Stimulated activated CD4-positive, alpha-beta T cell treated with anti-CD3 and anti-CD28 coated beads, Interleukin-4, amount 100 ng/mL, for 4 hours (primary cell): ENCODE measurements at places on chromosomes 13 and 19.

DNA sequence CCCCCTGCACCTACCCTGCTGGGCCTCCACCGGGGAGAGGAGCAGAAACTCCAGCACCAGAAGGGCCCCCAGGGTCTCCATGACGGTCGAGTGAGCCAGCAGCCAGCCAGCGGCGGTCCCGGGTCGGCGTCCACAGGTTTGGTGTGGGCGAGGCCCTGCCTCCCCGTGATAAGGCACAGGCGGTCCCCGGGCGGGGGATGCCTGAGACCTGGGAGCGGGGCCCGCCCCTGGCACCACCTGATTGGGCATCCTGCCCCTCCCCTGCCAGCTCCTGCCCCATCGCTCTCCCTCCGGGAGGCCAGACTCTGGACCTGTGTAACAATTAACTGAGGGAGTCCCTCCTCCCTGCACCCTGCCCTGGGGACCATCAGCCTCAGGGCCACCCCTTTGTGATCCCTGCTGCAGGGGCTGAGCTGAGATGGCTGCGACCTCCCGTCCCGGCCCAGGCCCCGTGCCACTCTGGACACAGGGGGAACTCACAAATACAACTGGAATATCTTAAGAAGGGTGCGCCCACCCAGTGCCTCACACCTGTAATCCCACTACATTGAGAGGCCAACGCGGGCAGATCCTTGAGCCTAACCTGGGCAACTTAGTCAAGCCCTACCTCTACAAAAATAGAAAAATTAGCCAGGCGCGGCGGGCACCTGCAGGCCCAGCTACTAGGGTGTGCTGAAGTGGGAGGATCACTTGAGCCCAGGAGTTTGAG is at the start of gene SMIM24:
TSS of gene SMIM24 (minus strand) at position 143 of the 709 bp plus-strand sequence. CDS start at position 81, 62 bp downstream.
- no peak for DNase-seq

DNA sequence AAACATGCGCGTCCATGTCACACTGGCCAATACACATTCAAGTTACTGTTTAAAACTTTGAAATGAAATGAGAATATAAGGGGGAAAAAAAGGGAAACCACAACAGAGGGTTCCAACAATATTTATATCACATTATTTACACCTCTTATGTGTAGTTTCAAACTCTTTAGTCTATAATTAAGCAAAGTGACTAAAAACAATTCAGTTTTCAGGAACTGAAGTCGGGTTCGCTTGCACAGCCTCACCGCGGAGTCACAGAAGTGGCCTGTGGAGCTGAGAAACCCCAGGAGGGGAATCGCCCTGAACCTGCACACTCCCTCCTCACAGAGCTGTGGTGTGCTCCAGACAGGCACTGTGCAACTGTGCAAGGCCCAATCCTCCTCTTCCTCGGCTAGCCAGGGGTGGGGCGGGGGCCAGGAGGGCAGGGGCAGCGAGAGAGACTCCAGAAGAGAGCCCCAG is 75.9 kb downstream of the STK24 start:
- DNase-seq, result no peak

- DNase-seq, result no peak
Measured at GRCh38 chr13:26010487-26011207, 41.2 kb downstream of the SHISA2 start.

- DNase-seq, result peak; percentile 55
Measured at GRCh38 chr19:18167975-18168645, 5.5 kb upstream of the IFI30 start.

DNA sequence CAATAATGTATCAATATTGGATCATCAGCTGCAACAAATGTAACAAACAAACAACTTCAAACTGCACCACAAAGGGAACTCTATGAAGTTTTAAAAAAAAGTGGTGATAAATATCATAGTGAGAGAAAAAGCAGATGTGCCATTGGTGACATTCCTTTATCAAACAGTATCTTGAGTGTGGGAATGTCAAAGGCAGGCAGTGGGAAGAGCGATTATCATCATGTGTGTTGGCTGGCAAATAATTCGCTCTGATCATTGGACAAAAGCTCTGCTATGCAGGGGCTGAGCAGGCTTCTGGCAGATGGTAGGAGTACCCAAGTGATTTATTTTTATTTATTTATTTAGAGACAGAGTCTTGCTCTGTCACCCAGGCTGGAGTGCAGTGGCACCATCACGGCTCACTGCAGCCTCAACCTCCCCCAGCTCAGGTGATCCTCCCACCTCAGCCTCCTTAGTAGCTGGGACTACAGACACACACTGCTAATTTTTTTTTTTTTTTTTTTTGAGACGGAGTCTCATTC is 55.9 kb upstream of the RANBP3 start:
- no peak for DNase-seq

DNA sequence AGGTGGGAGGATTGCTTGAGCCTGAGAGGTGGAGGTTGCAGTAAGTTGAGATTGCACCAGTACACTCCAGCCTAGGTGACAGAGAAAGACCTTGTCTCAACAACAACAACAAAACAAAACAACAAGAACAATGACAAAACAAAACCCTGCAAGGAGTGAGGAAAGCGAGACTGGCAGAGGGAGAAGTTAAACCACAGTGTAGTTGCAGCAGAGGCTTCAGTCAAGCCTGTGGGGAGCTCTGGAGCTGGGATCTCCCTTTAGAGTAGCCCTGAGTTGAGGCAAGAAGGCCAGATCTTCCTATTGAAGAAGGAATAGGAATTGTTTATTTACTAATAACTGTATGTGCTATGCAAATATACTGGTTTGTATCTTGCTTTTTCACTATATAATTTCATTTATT is 25.3 kb upstream of the RNASEH2B start:
- DNase-seq, result no peak

- no peak for DNase-seq
Measured at GRCh38 chr19:49829200-49829599, 11.1 kb downstream of the MED25 start.

DNA sequence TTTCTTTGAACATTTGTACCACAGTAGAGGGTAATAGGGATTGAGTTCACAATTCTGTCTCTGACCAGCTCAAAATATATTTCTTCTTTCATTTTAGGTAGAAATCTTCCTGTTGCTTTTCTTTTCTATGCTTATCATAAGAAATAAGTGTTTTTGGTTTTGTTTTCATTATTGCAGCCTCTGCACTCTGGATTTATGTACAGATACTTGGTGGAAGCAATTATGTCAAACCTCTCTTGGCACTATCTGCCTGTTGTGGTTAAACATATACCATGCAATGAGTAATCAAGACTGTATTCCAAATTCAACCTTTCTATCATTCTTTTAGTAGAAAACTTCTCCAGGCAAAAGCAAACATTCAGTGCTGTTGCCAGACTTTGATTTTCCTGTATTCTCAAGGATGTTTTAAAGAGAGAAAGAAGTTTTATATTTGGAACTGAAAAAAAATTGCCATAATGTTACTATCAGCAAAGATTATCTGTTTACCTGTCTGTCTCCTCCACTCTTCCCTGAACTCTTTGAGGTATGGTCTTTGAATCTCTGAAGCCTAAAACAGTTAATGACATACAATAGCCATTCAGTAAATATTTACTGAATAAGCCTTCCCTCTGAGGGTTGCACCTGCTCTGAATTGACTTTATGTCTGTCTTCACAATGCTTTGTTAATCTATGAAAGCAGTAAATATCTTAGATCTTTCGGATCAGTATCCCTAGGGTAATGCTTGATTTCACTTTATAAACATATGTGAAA is 612.5 kb upstream of the PRR20A start:
- no peak for DNase-seq

DNA sequence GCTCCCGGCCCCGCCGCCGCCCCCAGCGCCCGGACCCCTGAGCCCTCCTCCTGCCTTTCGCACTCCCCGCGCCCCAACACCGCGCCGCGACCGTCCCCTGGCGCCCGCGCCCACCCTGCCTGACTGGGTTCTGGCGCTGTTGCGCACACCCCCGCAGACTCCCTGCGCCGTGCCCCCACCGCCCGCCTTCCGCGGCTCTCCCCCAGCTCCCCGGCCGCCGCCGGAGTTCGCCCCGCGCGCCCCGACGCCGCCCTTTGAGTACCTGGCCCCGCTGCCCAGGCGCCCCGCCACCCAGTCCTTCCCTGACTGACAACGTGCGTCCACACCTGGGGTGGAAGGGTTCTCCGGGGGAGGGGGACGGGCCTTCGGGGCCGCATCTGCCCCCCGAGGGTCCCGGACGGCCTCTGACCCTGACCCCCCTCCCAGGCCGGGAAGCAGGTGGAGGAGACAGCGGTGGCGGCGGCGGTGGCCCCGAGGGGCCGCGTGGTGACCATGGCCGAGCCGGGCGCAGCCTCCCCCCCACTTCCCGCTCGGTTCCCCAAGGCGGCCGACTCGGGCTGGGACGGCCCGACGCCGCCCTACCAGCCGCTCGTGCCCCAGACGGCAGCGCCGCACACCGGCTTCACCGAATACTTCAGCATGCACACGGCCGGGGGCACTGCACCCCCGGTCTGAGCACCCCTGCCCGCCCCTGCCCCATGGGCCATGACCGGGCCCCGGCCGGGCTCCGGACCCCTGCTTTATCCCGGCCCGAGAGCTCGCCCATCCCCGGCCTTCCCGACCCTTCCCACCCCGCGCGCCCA is 1.4 kb upstream of the MEGF8 start:
- DNase-seq, result peak; percentile 8

GRCh38 chr13:108268466-108269112 is 929 bp upstream of the TNFSF13B start:
- DNase-seq, result no peak

DNA sequence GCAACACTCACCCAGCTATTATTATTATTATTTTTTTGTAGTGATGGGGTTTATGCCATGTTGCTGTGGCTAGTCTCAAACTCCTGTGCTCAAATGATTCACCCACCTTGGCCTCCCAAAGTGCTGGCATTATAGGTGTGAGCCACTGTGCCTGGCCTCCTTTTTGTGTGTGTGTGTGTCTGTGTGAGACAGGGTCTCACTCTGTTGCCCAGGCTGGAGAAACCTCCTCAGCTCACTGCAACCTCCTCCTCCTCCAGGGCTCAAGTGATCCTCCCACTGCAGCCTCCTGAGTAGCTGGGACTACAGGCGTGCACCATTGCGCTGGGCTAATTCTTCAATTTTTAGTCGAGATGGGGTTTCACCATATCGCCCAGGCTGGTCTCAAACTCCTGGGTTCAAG is 3.6 kb upstream of the MYDGF start:
- no peak for DNase-seq

DNA sequence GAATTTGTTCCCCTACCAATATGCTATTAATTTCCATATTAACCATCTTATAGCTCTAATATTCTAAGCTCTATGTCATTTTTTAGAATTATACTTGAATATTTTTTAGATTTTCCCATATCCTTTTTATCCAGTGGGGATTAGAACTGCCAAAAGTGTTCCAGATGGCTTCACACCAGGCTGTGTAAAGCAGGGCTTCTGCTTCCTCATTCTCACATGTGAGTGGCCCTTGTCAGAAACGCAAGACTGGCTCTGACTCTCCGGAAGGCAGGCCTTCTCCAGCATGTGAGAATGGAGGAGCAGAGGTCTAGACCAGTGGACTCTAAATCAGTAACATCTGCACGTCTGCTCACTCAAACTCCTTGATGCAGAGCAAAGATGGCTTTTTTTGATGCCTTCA is 650.1 kb downstream of the FGF9 start:
- DNase-seq, result no peak

- DNase-seq, result peak; percentile 20
Measured at GRCh38 chr19:42634409-42635232, 39.9 kb upstream of the CEACAM8 start.
